ENCODE measurements at places on chromosomes 7 and 10. TPM values are rescaled to one million over a fixed set of nuclear protein-coding genes. Genes with fewer than 3 reads are reported as not detected.

GRCh38 chr7:95549818-95550529 lies 46.3 kb downstream of the PDK4 start:
- no peak for DNase-seq

Gene GPR15LG
- not detected for total RNA-seq

Gene DGKI
- 1.6 TPM for total RNA-seq

DNA sequence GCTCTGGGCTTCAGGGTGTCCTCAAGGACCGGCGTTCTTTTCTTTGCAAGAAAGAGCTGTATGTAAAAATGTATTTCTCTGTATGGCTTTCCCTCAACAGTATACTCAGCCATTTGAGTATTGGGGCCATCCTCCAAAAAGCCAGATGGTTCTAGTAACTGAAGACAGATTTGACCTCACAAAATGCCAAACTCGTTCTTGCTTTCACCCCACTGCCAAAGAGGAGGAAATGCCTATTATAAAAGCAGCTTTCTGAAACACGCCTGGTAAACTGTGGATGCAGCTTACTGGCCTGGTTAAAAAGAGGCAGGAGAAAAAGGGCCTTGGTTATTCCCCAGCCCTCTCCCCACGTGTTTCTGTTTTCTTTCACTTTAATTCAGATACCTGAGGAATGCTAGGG lies 7.7 kb upstream of the HTR5A start:
- DNase-seq, result no peak

DNA sequence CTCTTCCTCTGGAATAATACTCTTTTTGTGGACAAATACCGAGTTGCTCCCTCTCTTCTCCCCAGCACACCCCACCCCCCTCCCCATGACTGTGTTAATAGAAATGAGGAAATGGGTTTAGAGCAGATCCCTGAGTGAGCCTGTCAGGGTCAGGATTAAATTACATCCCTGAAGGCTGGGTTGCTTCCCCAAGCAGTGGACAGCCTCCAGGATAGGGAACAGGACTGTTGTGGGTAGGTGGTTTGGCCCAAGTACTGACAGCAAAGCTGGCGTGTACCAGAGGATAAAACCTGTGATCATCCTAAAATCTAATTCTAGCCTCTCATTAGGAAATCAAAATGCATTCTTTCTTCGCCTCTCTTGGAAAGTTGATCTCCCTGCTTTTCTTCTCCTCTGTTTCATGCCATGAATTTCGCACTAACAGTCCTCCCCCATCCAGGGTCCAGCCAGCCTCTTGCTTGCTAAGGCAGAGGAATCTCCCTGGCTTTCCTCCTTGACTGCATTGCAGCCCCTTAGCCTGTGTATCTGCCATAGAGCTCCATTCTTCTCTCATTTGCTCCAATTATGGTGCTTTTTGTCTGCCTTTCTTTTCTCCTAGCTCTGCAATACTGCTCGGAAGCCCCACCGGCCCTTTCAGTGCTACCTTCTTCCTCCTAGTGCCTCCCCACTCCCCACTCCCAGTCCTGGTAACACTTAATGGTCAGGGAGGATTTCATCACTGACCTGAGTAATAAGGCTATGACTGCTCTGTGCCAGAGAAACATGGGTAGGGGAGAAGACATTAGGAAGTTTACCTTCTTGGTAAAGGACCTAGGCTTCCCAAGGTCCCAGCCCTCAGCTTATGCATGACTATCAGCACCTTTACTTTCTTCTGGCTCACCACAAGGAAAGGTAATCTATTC lies 8.4 kb downstream of the LRRC4 start:
- no peak for DNase-seq

Gene CCL24
- 0.45 TPM for total RNA-seq

DNA sequence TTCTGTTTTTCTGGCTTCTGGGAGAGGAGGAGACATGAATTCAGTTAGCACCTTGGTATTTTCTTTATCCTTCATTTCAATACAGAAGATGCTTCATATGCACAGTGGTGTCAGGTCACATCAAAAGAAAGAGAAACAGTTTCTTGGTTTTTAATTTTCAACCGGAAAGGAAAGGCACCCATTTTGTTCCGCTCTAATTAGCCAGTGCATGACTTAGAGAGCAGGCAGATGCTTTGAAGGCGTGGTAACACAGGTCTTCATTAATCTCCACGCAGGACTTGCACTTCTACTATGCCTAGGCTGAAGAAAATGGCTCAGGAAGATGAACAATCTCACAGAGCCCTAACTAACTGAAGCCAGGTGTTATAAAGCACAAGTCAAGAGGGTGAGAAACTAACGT lies 70.4 kb upstream of the ATRNL1 start:
- DNase-seq, result no peak

Gene TSPAN33
- 0.82 TPM for total RNA-seq

DNA sequence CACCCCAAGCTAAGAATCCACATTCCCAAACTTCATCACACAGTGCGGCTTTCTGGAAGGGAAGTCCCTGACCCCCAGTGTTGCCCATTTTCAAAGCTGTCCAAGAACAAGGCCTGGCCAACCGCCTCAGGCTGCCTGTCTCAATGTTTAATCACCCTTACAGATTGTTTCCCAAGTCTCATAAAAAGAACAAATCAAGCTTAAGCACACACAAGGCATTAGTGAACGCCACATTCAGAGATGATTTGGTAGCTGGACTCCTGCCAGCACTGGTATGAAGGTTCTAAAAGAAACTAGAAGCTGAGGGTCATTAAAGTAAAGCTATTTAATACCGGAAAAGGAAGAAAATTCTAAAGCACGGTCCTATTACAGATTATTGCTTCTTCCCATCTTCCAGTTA lies 35.6 kb downstream of the C10orf90 start:
- DNase-seq, result no peak

DNA sequence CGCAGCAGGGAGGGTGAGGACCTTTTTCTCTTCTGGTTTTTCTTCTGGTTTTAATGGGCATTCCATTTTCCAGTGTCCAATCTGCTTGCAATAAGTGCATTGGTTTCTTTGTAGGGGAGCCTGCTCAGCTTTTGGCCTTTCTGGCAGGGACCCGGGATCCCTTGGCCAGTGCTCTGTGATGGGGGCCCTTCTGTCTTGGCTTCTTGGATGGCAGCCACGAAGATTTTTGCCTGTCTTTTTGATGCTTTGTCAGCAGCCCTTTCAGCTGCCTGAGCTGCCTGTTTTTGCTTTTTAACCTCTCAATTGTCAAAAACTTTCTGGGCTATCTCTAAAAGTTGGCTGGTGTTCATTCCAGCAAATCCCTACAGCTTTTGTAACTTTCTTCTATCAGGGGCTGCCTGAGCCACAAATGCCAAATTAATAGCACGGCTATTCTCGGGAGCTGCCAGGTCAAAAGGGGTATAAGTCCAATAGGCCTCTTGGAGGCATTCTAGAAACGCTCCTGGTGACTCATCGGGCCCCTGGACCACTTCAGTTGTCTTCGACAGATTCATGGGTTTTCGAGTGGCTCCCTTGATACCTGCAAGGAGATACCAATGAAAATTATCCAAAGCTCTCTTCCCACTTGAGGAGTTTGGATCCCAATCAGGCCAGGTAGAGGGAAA lies 179.9 kb upstream of the MBL2 start:
- DNase-seq, result no peak

Gene GPR26
- not detected for total RNA-seq

- DNase-seq, result no peak
Observed at GRCh38 chr7:22697876-22698606, 29.0 kb upstream of the IL6 start.

Gene PILRA
- total RNA-seq, result 0.18 TPM

GRCh38 chr7:94662548-94662947 lies 6.6 kb upstream of the SGCE start:
- no peak for DNase-seq

Gene CYP2E1
- total RNA-seq, result 0.37 TPM

- DNase-seq, result no peak
Observed at GRCh38 chr7:131293018-131293417, 34.7 kb upstream of the MKLN1 start.

- no peak for DNase-seq
Observed at GRCh38 chr7:158973440-158973839, 117.1 kb downstream of the DYNC2I1 start.

Gene SPRN
- not detected for total RNA-seq

DNA sequence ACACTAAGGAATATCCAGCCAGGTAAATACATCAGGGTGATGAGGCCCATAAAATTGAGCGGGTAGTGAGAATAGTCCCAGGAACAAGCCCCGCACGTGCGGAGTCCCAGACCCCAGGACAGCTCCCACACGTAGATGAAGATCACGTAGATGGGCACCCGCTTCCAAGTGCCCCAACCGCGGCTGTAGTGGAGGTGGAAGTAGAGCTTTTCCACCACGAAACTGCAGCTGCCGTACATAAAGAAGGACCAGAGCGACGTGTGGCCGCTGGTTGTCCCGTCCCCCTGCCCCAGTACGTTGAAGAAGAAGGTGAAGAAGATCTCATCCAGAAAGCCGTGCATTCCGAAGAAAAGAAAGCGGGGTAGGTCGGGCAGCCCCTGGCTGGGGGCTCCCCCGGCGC lies 948 bp downstream of the TMEM229A start:
- no peak for DNase-seq

Gene ZNF736
- 0.06 TPM for total RNA-seq

GRCh38 chr7:102260856-102261255 lies 25.8 kb upstream of the SH2B2 start:
- no peak for DNase-seq

Gene C7orf33
- not detected for total RNA-seq

Gene SYT15B
- total RNA-seq, result 9.3 TPM

GRCh38 chr7:104296900-104297299 lies 31.5 kb upstream of the LHFPL3 start:
- no peak for DNase-seq

GRCh38 chr7:149866779-149867447 lies 6.9 kb upstream of the ATP6V0E2 start:
- DNase-seq, result no peak

Gene TPST1
- total RNA-seq, result 51.0 TPM

Gene TMEM236
- not detected for total RNA-seq

Gene ZNF786
- total RNA-seq, result 2.9 TPM

GRCh38 chr7:32164341-32164996 lies 94.3 kb upstream of the PDE1C start:
- peak; percentile 58 for DNase-seq

Gene AGAP9
- total RNA-seq, result 2.0 TPM

All from SJSA1 (cell line).